ENCODE measurements at places on chromosomes 5 and 9.

DNA sequence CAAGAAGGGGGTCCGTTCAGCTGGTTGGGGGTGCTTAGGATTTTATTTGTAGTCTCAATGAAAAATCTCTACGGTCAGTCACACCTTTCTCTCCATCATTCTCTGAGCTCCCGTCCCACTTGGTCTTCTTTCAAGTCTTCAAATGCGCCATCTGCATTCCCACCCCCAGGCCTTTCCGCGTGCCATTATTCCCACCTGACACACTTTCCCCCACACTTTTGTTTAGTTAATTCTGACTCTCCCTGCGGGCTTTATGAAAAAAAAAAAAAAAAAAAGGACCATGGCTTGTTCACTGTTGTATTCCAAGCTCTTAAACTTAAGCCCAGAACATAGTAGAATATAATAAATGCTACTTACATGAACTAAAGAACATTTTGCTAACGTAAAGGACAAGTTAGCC is 11.7 kb upstream of the OR5C1 start:
- DNase-seq, result no peak

DNA sequence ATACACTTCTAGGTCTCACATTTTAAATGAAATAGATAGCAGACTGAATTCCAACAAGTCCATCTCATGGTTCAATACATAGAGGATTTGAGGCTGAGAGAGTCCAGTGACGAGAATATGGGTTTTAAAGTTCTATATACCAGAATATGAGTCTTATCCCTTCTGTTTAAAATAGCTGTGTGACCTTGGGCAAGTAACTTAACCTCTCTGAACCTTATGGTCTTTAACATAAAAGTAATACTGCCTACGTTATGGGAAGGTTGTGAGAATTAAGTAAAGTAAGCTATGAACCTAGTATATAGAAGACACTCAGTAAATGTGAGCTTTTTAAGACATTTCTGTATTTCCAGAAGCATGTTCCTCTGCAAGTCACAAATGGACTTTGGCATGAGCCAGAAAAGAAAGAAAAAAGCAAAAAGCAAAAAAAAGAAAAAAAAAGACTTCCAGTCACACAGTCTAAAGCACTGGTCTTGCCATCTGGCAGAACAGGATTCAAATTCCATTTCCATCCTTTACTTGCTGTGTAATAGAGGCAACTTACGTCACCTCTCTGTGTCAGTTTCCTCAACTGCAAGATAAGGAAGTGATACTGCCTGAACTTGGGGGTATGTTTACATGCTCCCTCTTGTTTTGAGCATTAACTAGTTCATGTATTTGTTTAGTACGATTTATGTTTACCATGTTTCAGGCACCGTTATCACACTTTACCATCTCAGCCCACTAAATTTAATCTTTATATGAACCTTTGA is 248.2 kb downstream of the TRIM32 start:
- no peak for DNase-seq

DNA sequence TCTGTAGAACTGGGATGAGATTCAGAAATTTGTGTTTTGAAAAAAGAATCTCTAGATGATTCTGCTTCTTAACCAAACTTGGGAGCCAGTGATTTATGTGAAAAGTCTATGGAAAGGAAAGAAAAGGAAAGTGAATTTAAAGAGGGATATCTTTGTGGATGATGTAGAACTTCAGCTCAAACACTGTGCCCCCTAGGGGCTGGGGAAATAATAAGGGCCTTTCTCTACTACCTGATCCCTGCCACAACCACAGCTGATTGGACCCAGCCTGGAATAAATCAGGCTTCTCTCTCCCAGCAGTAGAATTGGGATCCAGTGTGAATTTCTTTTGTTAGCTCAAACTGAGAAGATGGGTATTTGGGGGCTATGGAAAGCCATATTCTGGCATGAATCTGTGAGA is 155.0 kb downstream of the PRELID2 start:
- DNase-seq, result no peak

DNA sequence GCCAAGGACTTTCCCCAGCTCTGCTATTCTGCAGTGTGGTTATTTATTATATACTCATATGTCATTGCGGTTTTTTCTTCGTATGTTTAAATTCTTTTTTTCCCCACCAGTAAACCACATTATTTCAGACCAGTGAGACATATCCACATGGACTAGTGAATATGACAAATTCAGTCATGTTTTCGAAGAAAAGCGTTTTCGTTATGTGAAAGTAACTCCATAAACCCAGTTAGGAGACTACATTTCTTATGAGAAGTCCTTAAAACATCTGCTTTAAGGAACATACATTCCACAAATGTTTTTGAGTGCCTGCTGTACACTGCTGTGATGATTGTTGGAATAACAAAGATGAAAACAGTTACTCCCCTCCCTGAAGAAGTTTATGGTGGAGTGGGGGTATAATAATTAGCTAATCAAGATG is 591.8 kb upstream of the CLINT1 start:
- DNase-seq, result no peak

DNA sequence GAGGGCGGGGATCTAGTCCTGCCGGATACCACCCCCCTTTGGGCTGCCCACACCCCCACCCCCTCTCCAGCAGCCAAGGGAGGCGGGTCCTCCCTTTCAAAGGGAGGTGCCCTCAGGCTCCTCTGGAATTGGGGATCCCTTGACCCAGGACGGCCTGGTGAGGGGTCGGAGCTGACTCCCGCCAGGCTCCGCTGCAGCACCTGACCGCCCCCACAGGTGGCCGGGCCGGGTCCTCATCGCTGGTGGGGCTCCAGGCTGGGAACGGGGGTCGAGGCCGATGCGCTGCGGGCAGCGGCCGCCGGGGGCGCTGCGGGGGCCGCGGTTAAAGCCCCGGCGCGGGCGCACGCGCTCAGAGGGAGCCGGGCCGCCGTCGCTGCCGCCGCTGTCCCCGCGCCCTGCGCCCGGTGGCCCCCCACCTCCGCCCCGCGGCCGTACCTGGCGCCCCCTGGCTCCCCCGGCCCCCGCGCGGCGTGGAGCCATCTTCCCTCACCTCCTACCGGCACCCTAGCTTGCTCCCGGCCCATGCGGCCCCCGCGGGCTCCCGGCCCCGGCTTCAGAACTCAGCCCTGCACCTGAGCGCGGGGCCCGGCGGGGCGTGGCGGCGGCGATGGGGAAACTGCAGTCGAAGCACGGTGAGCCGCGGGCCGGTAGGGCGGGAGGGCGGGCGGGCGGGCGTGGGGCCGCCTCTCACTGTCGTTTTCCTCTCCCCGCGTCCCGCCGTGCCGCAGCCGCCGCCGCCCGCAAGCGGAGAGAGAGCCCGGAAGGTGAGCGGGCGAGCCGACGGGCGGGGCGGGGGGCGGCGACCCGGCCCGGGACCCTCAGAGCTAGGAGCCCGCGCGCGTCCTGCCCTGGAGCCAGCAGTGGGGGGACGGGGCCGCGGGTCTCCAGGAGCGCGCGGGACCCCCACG is at the start of gene NKD2:
Gene NKD2 (plus strand): TSS at position 352 of the 908 bp plus-strand sequence. CDS start 256 bp downstream, at position 608.
- DNase-seq, result peak; percentile 20

DNA sequence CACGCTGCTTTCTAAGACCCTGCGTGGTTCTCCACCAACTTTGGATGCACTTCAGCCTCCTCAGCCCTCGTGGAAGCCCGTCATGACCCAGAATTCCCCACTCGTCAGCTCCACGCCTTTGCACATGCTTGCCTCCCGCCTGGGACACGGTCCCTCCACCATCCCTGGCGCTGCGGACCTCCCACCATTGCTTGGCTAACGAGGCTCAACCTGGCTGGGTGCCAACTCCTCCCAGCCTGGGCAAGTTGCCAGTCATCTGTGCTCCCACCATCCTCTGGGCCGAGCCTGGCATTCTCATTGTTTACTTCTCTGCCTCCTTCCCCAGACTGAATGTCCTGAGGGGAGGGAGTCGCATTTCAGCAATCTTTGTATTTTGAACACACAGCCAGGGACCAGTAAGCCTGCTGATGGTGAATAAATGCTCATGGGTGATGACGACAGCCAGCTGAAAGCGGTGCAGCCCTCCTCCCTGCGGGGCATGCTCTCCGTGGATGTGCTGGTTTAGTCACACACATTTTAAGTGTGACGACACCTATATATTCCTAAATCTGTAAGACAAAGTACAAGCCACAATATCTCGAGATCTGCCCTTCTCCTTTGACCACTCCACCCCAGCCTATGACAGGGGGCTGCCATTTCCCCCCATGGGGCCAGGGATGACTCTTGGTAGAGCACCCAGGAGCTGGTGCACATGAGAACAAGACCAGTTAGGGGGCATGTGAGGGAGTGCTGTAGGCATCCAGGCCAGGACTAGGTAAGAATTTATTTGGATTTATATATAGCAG is 37.6 kb downstream of the ANKRD33B start:
- no peak for DNase-seq

GRCh38 chr9:1554081-1555035 is 460.8 kb upstream of the SMARCA2 start:
- no peak for DNase-seq

DNA sequence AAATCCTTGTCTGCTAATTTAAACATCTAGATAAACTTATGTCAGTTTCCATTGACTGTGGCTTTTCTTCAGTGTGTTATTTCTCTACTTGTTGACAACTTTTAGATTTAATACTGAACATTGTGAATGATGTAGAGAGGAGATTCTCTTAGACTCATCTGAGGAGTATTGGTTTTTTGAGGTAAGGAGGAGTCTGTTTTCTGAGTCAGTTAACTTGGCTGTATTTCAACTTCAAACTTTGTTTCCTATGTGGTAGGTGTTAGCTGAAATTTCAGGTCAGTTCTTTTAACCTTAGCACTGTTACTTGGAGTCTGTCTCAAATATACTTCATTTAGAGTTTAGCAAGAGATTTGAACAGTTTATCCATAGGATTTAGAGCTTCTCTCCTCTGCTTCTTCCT is 67.9 kb downstream of the XRCC4 start:
- no peak for DNase-seq

DNA sequence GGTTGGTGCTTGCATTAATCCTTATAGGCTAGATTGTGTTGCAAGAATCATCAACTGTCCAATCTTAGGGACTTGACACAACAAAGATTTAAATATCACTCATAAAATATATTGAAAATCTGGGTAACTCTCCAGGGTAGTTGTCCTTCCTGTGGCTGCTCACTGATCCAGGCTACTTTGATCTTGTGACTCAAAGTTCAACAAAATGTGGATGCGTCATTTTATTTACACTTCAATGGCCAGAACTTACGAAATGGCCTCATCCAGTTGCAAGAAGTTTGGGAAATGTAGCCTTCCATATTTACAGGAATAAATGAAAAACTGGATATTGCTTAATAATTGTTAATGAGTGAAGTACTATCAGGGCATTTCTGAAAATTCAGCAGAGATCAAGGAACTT is 235.5 kb upstream of the ACTBL2 start:
- no peak for DNase-seq

DNA sequence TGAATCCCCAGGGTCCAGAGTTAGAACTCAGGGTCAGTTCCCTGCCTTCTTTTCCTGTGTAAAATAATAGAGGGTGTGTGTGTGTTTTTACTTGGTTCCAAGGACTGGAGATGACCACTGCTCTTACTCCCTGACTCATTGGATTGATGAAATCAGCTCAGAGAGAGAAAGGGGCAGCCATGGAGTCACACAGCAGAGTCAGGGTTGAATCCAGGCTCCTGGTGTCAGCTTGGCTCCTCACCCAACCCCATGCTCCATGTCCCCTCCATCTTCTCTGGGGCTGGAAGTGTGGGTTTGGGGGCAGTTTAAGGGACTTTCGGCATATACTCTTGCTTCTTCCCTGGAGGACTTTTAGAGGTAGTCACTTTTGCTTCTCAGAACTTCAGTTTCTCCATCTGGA is 21.6 kb downstream of the DAB2IP start:
- DNase-seq, result no peak

- no peak for DNase-seq
Observed at GRCh38 chr9:119273984-119274665, 95.1 kb downstream of the BRINP1 start.

DNA sequence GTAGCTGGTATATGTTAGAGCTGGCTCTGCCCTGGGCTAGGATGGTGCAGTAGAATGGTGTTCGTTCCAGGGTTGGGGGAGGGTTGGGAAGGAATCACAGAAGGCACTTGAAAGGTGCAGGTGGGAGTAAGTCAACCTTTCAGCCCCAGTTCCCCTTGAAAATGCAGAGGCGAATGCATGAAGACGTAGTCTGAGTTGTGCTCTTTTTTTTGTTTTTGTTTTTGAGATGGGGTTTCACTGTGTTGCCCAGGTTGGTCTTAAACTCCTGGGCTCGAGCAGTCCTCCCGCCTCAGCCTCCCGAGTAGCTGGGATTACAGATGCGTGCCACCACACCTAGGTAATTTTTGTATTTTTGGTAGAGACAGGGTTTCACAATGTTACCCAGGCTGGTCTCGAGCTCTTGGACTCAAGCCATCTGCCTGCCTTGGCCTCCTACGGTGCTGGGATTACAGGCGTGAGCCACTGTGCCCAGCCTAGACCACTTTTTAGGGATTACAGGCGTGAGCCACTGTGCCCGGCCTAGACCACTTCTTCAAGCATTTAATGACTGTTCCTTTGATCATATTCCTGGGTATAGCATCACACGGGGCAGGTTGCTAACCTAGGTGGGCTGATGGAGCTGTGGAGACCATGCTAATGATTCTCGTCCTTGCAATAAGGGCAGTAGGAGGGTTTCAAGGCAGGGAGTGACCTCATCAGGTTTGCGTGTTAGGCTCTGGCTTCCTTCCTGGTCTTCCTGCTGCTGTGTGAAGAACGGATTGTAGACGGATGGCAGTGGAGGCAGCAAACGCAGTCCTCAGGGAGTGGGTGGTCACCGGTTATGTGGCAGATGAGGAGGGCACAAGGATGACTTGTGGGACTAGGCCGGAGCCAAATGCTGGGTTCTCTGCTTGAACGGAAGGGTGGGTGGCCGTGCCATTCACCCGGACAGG is 13.7 kb downstream of the EHMT1 start:
- no peak for DNase-seq

DNA sequence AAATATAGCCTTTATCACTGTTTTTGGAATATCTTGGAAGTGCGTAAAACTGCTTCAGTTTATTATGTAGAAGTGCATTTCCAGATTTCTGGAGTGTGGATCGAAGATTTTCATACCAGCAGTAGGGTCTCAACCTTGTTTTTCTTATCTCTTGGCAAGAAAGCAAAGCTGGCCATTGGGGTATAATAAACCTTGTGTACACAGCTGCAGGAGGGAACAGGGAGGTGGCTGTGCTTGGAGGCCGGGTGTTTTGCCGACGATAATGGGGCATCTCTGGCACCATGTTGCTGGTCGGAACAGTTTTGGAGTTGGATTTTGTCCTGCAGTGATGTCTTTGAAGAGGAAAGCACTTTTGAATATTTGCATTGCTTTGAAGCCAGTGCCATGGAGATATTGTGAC is 308.8 kb upstream of the DMRT1 start:
- DNase-seq, result no peak

DNA sequence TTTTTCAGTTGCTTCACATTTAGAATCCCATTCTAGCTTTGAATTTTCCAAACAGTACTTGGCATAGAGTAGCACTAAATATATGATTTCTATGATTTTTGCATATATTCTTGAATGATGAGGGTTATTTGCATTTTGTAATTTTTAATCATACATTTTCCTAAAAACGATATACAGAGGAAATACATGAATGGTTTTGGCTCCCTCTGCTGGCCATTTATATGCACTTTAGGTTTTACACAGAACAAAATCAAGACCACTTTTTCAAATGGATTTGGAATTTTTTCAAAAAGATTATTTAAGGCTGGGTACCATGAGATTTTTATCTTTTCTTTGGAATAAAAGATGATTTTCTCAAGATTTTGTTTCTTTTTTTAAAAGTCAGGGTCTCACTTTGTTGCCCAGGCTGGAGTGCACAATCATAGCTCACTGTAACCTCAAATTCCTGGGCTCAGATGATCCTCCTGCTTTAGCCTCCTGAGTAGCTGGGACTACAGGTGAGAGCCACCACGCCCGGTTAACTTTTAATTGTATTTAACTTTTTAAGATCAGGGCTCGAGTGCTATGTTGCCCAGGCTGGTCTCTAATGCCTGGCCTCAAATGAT is 16.7 kb upstream of the COMMD10 start:
- DNase-seq, result no peak
